Left ventricle myocardium inferior (tissue), 1 donor: ENCODE measurements at places on chromosomes 2 and 18.

DNA sequence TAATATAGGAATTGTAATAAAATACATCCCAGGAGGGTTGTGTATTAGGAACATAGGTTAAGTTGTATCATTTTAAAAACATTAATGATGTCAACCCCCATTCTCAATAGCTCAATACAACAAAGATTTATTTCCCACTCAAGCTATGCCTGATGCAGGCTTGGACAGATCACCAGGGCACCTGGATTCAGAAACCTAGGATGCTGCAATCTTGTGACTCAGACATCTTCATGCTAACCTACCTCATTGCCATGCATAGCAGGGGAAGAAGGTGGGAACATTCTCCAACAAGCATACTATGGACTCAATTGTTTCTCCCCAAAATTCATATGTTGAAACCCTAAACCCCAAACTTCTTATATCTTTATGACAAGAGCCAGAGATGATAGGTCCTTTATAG is 244.2 kb downstream of the CD226 start:
- no peak for DNase-seq

DNA sequence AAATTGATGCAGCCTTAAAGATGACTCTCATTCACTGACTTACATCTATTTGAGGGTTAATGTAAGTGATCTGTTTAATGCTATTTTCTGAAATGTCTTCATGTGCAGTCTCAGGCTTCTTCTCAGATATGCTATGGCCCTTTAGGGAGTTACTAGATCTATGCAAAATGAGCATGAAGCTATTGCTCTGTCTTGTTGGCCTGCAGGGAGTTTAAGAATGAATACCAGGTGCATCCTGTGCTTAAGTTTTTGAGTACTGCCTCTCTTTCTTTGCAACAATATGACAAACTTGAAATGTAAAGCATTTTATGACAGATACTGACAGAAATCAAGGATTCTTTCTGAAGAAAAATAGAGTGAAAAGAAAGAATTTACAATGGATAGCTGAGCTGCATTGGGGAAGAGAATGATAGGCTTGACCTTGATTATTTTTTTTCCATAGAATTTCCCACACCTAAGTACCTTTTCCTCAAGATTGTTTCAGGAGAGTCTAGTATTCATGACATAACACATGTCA is 1058.3 kb upstream of the TMEFF2 start:
- DNase-seq: no peak

GRCh38 chr18:10571537-10571936 is 45.7 kb downstream of the NAPG start:
- DNase-seq: no peak

DNA sequence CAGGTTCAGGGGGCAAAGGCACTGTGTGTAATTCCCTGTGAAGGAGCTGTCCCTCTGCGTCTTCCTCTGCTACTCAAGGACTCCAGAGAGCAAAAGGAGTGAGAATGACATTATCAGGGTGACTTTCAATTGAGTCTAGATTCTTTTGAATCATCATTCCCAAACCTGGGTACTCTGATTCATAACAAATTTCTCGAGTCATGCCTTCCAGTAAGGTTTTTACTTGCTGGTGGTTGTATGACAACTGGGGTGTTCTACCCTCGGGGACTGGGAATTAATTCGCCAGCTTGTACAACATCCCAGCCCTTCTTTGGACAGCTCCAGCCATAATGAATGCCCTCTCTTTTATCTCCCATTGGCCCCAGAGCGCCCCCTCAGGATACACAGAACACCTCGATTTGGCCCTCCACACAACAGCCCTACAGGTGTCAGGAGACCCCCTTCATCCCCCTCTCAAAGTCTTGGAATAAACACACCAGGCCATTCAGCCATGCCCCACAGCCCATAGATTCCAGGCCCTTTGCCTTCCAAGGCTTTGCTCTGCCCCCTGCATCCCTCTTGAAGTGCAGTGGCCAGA is 254.5 kb downstream of the KLHL29 start:
- DNase-seq: no peak

DNA sequence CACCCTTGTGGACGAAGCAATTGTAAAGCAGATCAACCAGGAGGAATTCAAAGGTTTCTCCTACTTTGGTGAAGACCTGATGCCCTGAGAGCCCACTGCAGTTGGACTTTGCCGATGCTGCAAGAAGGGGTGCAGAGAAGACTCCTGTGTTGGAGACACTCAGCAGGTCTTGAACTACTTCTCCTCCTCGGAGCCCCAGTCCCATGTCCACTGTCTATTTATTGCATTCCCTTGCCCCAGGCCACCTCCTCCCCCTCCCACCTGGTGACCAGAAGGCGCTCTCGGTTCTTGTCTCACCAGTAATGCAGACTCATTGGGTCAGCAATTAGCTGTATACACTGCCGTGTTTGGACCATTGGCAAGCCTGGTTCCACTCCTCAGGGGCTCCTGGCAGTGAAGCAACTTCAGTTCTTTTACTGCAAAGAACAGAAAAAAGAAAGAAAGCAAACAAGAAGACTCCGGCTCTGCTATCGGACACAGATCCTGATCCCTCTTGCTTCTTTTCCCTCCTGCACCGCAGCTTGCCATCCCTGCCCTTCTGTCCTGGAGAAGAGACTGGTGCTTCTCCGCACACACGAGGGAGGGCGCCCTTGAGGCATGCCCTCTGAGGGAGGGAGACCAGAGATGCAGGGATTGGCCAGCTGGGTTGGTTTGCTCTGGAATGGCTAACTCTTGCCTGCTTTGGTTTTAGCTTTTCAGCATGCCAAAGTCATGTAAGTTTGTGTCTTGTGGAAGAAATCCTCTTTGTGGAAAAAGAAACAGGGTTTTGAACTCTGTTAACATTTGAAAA is 112.2 kb upstream of the EPAS1 start:
- no peak for DNase-seq

GRCh38 chr2:187577310-187577709 is 23.1 kb upstream of the TFPI start:
- no peak for DNase-seq

- no peak for DNase-seq
These were observed 61.0 kb downstream of the LPIN1 start for GRCh38 chr2:11807156-11808015.

DNA sequence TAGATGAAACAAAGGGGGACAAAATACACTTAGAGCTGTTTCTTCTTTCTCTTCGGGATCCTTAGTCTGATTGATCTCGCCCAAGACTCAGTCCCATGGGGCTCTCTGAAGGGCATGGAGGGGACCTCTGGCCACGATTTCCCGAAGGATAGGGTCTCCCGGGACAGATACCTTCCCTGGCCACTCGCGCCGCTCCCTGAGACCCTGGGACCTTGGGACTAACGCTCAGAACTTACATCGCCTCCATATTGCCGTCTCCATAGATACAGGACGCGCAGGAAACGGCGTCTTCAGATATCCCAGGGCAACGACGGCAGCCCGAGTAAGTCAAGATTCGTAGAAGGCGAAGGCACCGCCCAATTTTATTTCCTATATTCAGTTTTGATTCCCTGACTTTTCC is at the start of gene CFAP65:
CFAP65 (minus strand) TSS at position 265 of the 400 bp plus-strand sequence. CDS start 2,468 bp downstream, outside the sequence.
- DNase-seq: no peak

- DNase-seq: no peak
These were observed 39.7 kb downstream of the RAPGEF4 start for GRCh38 chr2:172775319-172775718.

DNA sequence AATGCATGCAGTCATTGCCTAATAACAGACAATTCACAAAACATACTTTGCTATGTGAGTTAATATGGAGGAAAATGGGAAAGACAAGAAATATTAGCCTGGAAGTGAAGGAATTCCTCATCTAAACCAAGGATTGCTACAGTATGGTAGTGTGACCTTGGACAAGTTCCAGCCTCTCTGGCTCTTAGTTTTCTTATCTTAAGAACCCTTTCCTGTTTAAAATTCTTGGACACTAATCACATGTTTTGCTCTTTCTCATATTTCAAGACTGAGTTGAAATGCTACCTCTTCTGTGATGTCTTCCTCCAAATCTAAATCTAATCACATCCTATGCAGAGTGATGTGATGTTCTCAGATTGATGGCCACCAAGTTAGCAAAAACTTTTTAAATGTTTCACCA is 20.8 kb upstream of the ADAM23 start:
- no peak for DNase-seq

GRCh38 chr2:238290091-238290509 is 1.7 kb upstream of the PER2 start:
- peak; percentile 33 for DNase-seq

DNA sequence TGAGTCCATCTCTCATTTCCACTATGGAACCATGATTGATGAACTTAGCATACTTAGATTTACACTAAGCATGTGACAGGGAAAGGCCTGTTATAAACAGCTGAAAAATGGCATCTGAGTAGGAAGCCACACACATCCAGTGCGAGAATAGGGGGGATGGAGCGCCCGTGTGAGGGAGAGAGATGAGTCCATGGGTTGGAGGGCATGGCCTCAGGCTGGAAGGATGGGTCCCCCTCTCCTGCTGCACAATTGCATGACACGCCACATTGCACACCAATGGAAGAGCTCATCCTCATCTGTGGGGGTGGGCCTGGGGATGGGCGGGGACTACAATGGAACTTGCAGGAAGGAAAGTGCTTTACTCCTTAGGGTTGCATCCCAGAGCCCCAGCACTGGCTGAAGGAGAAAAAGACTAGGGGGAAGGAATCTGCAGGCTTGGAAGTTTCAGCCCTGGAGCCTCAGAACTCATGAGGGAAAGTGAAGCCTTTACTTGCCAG is 46.4 kb upstream of the CXCR4 start:
- DNase-seq: no peak

DNA sequence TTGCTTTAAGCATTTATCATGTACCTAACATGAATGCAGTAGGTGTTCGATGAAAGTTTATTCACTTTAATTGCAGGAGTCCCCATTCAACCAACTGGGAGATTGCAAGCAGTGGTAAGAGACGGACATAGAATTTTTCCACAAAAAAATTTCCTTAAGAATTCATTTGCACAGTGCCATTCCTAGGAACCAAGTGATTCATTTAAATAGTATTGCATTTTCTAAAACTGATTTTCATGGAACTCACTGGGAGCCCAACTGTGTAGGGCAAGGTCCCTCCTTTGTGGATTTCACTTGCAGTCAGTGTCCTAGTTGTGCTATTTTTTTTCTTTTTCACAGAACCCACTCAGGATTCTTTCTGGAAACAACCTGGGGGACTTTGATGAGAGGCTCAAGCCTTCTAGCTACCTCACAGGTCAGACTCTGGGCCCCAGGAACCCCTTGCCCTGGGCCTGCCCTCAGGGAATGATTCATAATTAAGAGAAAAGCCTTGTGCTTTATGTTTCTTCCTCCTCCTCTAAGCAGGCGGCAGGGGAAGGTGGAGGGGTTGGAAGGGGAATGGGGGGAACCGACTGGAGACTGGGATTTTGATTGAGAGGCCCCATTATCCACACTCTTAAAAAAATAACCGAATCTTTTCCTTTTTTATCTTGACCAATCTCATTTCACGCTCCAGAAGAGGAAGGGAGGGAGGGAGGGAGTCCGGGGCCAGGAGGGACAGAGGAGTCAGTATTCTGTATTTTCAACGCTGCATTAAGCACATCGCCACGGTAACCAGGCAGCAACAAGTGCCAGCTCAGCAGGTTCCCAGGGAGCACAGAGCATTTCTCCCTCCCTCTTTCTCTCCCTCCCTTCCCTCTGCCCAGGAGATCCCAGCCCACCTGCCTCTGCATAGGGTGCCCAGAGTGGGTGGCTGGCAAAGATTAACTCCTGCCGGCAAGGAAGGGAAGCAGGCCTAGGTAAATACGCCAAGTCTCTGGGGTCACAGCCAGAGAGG is 51.8 kb downstream of the PSD4 start:
- DNase-seq: no peak

DNA sequence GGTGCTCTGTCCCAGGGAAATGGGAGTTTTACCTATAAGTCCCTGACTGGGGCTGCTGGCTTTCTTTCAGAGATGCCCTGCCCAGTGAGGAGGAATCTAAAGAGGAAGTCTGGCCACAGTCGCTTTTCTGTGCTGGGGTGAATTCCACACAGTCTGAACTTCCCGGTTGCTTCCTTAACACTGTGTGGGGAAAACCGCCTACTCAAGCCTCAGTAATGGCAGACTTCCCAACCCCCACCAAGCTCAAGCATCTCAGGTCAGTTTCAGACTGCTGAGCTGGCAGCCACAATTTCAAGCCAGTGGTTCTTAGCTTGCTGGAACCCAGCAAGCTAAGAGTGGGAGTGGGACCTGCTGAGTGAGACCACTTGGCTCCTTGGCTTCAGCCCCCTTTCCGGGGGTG is 54.9 kb downstream of the NUP35 start:
- no peak for DNase-seq

DNA sequence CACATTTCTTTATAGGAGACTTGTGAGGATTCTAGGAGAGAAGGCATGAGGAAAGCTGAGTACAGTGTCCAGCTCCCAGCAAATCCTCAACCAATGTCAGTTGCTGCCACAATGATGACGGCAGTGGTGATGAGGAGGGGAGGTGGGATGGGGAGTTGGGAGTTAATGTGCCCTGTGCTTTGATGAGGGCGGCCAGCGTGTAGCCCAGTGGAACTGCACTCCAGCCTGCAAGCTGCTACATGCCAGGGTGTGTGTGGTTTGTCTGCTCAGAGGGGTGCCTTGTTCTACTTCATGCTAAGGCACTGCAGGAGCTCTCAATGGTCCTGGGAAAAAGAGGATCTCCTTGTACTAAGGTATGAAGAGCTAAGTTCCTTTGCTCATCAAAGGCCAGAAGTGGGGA is 96.1 kb downstream of the MSH2 start:
- DNase-seq: no peak

GRCh38 chr2:39136799-39137198 is 15.9 kb upstream of the SOS1 start:
- no peak for DNase-seq

DNA sequence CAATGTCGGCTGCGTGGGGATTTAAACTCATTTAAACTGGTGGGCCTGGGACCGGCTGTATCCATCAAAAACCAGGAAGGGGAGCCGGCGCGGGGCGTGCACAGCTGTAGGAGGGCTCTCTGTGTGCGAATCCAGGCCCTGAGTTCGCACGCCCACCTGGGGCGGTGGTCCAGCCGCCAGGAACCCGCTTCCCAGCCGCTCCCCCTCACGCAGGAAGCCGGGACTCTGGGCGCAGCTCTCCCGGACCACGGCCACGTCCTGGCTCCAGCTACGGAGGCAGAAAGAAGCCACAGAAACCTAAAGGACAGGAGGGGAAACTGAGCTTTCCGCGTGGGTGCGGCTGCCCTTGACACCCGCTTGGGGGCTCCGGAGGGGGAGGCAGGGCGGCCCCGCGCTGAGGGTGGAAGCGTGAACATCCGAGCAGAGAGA is 80.6 kb downstream of the GFPT1 start:
- peak; percentile 45 for DNase-seq

- DNase-seq: no peak
These were observed 71.4 kb downstream of the COPS8 start for GRCh38 chr2:237156857-237157779.
